Activated CD4-positive, alpha-beta memory T cell treated with anti-CD3 and anti-CD28 coated beads, Interleukin-2, amount 10 ng/mL, durations not matched to agents 7 days and 5 days (primary cell): ENCODE measurements at places on chromosomes 6 and 20. TPM values are rescaled to one million over a fixed set of nuclear protein-coding genes. Genes with fewer than 3 reads are reported as not detected.

The NKAPL gene
- total RNA-seq, result not detected

The CLVS2 gene
- total RNA-seq, result not detected

The PABPC1L gene
- 58.9 TPM for total RNA-seq

The GSTA1 gene
- total RNA-seq, result not detected

The SLC17A3 gene
- total RNA-seq, result 0.15 TPM

The UNC5CL gene
- total RNA-seq, result 1.6 TPM

The TRIM31 gene
- total RNA-seq, result not detected

The SKIC2 gene
- 74.2 TPM for total RNA-seq

The DNMT3B gene
- total RNA-seq, result 2.4 TPM

The AIF1 gene
- total RNA-seq, result 11.7 TPM

The EEF1A2 gene
- total RNA-seq, result 2.6 TPM

The ULBP3 gene
- 3.5 TPM for total RNA-seq

The GTPBP2 gene
- 107 TPM for total RNA-seq

The ARMH2 gene
- 1.2 TPM for total RNA-seq

The ALDH5A1 gene
- 3.7 TPM for total RNA-seq

The CNR1 gene
- total RNA-seq, result not detected

The PSORS1C2 gene
- total RNA-seq, result not detected

The TAB2 gene
- total RNA-seq, result 170 TPM

The BTN1A1 gene
- total RNA-seq, result not detected

The ELOVL2 gene
- total RNA-seq, result not detected

The DXO gene
- total RNA-seq, result 17.5 TPM

The PAK5 gene
- total RNA-seq, result not detected

The CDH4 gene
- 0.20 TPM for total RNA-seq

The RIPPLY2 gene
- total RNA-seq, result not detected

The KCNB1 gene
- not detected for total RNA-seq

The MMP24 gene
- total RNA-seq, result not detected

The FAXC gene
- total RNA-seq, result 0.23 TPM

The FAM83D gene
- 18.9 TPM for total RNA-seq

The IFNGR1 gene
- 27.3 TPM for total RNA-seq

The THBD gene
- total RNA-seq, result not detected

The SIRPB2 gene
- total RNA-seq, result not detected

The MAFB gene
- 0.33 TPM for total RNA-seq

The LZTS3 gene
- total RNA-seq, result 1.0 TPM

The RNF182 gene
- total RNA-seq, result not detected
